NCI-H526 treated with DMSO at 0.1 percent for 48 hours (cell line): ENCODE measurements at places on chromosomes 11 and 22.

DNA sequence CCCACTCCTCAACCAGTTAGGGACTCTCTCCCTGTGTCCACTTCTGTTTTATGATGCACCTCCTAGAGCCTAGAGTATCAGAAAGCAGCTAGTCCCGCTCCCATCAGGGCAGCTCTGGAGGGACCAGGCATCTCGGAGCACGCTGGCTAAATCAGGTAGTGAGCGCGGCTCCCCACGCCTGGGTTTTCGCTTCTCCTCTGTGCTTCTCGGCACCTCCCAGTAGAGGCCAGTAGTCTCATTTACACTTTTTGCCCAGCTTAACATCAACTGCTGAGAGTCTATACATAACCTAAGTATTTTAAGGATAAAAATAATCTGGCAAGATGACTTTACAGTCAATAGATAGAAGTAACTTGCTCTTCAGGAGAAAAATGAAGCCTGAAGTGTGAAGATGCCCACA is 473.8 kb downstream of the OPCML start:
- no peak for DNase-seq

DNA sequence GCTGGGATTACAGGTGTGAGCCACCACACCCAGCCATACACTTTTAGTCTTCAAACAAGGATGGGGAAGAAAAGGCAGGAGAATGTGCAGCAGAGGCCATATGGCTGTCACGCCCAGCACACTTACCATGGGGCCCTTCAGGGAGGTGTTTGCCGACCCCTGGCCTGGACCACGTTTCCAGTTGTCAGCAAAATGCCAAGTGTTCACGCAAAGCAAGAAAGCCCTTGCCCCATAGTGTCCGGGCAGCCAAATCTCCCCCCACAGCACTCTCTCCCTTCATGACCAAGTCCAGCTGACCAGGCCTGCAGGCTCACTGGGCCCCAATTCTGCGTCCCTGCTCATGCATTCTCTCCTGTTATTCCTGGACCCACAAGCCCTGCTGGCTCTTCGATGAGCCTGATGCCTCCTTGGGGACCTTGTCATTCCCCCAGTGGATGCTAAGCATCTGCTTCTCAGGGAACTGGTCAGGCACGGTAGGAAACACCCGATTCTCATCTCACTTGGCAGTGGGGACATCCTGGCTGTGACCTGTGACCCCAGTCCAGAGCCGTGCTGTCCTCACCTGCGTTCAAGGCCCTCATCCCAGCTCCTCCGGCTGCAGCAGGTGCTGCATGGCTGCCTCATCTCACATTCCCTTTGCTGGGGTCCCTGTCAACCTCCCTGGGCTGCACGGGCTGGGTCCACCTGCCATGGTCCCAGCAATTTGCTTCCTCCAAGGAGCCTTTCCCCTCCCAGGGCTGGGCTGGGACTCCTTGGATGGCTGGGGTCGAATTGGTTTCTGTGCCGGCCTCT is 96.4 kb downstream of the CTTN start:
- no peak for DNase-seq

DNA sequence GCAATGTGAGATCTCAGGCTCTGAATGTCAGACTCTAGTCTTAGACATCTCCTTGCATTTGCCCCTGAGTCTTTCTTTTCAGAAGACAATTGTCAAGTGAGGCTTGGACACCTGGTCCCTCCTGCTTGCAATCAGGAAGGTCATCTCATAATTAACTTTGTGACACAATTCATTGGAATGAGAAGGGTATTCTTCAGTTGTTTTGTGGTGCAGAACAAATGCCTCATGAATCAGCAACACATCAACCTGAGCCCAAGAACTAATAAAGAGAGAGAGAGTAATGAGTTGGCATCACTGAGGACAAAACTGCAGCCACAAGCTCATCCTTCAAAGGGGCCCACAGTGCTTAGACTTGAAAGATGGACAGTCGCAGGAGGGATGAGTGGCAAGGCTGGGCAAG is 375.8 kb downstream of the INSC start:
- DNase-seq: no peak

DNA sequence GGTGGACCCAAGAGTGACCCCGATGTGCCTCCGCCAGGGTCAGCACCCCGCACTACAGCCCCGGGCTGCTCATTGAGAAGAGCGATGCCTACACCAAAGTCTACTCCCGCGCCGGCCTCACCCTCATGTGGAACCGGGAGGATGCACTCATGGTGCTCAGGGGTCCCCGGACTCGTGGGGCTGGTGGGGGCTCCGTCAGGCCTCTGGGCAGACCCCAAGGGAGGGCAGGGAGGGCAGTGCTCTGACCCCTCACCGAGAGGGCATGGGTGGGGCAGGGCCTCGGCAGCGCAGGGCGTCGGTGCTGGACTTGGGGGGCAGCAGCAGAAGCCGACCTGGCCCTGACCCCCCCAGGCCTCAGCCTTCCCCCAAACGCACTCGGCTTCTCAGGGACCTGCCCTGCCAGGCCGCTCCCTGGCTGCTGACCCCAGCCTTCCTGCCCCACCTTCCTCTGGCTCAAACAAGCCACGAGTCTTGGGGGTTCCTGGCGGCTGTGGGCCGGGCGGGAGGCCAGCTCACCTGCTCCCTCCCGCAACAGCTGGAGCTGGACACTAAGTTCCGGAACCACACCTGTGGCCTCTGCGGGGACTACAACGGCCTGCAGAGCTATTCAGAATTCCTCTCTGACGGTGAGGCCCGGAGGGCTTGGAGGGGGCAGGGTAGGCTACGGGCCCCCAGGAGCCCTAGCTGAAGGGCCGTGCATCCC is 2.9 kb downstream of the MUC2 start:
- DNase-seq: no peak

GRCh38 chr22:44145544-44145943 is 35.2 kb upstream of the PARVG start:
- DNase-seq: no peak

GRCh38 chr11:19868281-19868821 is 155.7 kb downstream of the NAV2 start:
- DNase-seq: no peak

GRCh38 chr22:30004694-30005093 is 75.6 kb upstream of the HORMAD2 start:
- DNase-seq: no peak

DNA sequence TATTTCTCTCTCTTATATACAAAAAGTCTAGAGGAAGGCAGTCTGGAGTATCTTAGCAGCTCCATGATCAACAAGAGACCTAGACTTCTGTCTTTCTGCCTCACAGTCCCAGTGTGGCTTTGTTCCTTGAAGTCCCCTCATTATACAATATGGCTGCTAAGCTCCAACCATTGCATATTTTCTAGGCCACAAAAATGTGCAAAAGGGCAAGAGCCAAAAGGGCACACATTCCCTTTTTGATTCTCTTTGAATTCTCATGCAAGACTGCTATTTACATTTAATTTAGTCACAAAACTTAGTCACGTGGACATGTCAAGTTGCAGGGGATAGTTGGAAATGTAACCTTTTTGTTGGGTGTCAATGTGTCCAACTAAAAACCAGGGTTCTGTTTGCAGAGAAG is 64.2 kb upstream of the OLFML1 start:
- DNase-seq: no peak

DNA sequence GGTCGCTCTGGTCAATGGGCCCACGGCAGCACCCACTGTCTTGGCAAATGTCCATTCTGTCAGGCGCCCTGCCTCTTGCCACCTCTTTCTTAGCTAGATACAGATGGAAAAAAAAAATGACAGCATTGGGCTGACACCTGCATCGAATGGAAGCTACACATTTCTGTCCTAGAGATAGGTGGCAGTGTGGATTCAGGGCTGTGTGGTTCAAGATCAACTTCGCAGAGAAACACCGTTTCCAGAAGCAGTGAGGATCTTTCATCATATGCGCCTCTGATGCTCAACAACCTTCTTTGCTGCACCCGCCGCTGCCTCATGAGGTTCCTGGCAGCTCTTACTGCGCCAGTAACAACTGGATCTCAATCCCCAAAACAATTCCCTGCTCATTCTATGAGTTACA is 236.3 kb downstream of the KIRREL3 start:
- DNase-seq: peak; percentile 63

DNA sequence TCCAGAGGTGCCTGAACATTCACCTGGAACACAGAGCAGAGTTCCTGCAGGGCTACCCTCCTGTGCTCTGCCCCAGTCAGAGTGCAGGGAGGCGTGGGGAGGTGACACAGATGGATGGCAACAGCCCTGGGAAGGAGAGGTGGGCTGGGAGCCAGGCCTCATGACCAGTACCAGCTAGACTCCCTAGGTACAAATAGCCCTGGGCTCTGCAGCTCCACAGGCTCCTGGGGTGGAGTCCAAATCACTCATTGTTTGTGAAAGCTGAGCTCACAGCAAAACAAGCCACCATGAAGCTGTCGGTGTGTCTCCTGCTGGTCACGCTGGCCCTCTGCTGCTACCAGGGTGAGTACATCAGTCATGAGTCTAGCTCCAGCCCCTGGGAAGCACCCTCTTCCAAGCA is at the start of gene SCGB1D2:
Gene SCGB1D2 (plus strand): TSS at position 219 of the 400 bp plus-strand sequence. CDS start 69 bp downstream, at position 288.
- DNase-seq: no peak

- DNase-seq: no peak
Measured at GRCh38 chr22:23826510-23827350, 12.1 kb downstream of the DERL3 start.

- no peak for DNase-seq
Measured at GRCh38 chr22:27930331-27931060, 11.4 kb upstream of the PITPNB start.

- DNase-seq: no peak
Measured at GRCh38 chr11:73410627-73411026, 34.4 kb downstream of the RELT start.

- DNase-seq: no peak
Measured at GRCh38 chr11:106228996-106229395, 151.5 kb downstream of the AASDHPPT start.

DNA sequence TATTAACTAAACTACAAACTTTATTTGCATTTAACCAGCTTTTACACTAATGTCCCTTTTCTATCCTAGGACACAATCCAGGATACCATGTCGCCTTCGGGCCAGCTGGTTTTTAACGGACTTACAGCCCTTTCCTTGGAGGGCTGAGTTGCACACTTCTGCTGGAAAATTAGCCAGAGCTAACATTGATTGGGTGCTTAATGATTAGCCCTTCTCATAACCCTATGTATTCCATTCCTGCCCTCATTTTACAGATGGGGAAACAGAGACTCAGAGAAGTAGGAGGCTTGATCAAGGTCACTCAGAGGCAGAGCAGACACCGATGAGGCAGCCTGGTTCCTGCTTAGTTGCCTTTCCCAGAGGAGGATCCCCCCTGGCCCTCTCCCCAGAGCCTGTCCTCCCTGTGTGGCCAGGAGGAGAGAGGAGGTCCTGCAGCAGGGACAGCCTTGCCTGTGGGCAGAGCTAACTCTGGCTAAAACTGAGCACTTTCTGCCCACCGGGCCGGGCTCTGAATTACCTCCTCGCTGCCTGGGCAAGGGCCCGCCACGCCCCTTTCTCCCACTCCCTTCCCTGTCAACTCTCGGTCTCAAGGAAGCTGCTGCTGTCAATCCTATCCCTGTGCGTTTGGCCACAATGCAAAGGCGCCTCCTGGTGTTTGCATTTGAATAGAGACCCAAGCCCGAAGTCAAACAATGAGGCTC is 59.6 kb upstream of the PAX6 start:
- DNase-seq: peak; percentile 65

GRCh38 chr11:74460065-74460464 is 7.3 kb downstream of the KCNE3 start:
- DNase-seq: no peak

DNA sequence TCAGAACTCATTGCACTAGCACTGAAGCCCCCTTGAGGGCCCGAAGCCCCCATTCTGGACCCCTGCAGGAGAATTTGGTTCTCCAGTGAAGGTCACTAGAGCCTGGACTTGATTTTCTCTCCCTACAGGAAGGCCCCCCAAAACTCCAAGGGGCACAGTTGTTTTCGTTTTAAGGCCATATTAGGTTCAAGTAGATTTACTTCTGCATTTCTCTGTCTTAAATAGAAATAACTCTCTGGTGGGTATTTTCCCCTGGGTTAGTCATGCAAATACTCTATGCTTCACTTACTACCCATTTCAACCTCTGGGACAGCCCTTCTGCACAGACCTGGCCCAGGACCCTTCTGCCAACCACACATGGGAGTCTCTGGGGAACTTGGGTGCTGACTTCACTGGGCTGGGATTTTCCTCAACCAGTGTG is 41.6 kb downstream of the WEE1 start:
- peak; percentile 43 for DNase-seq

DNA sequence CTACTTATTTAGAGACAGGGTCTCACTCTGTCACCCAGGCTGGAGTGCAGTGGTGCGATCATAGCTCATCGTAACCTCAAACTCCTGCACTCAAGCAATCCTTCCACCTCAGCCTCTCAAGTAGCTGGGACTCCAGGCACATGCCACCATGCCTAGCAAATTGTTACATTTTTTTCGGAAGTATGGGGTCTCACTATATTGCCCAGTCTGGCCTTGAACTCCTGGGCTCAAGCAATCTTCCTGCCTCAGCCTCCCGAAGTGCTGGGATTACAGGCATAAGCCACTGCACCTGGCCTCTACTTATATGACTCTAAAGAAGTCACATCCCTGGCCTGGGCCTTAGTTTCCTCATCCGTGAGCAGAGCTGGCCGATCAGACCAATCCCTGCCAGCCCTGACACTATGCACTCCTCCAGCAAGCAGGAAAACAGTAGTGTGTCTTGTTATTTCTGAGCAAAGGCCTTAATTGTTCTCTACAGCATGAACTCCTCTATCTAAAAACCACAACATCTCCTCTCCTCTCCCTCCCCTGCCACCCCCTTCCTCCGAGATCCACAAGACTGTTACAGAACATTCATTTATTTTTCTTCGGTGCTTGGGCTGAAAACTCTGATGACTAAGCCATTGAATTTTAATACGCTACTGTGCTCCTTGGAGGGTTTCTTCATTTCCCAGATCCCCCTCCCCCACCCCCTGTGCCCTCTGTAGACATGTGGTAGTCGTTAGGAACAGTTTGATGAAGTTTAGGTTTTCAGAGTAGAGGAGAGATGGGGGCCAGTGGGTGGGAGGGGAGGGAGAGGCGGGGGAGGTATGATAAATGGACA is 91.5 kb downstream of the ABTB2 start:
- no peak for DNase-seq

GRCh38 chr11:17967661-17968060 is 45.2 kb downstream of the SERGEF start:
- no peak for DNase-seq

DNA sequence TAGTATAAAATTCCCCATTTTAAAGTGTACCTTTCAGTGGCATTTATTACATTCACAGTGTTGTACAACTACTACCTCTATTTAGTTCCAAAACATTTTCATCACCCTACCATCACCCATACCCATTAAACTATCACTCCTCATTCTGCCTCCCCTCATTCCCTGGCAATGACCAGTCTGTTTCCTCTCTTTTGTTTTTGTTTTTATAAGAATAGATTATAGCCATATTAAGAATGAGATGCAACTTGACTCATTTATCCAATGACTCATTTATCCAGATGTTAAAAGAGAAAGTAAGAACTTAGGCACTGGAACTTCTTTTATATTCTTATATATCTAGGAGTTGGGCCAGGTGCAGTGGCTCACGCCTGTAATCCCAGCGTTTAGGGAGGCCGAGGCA is 156.3 kb downstream of the FAT3 start:
- no peak for DNase-seq

- DNase-seq: no peak
Measured at GRCh38 chr11:23976841-23977271, 520.0 kb upstream of the LUZP2 start.

GRCh38 chr11:45791524-45791923 is 13.4 kb upstream of the SLC35C1 start:
- DNase-seq: no peak

GRCh38 chr22:37228106-37229011 is 15.7 kb downstream of the RAC2 start:
- DNase-seq: no peak

- no peak for DNase-seq
Measured at GRCh38 chr22:39429186-39429585, 27.6 kb upstream of the MGAT3 start.
